ENCODE measurements at places on chromosomes 11 and 22. TPM values are rescaled to one million over a fixed set of nuclear protein-coding genes. Genes with fewer than 3 reads are reported as not detected.

Gene SLC25A45
- 14.1 TPM for total RNA-seq

Gene LRRC10B
- not detected for total RNA-seq

Gene SLC22A12
- not detected for total RNA-seq

Gene ATG13
- 164 TPM for total RNA-seq

Gene TSGA10IP
- not detected for total RNA-seq

Gene CLDN5
- total RNA-seq = not detected

Gene MS4A3
- total RNA-seq = not detected

Gene PTPRCAP
- total RNA-seq = 1.4 TPM

Gene CHST1
- total RNA-seq = 12.5 TPM

Gene KCNQ1OT1
- total RNA-seq = 2.3 TPM

Measured in A375 (cell line).